Calu3 (cell line): ENCODE measurements at places on chromosomes 12 and 14. TPM values are rescaled to one million over a fixed set of nuclear protein-coding genes. Genes with fewer than 3 reads are reported as not detected.

Gene STON2
- 28.2 and 39.3 TPM in 2 replicates for total RNA-seq

Gene POTEM
- total RNA-seq, result not detected in 2 replicates

Gene IQSEC3
- total RNA-seq, result 0.42 TPM in 1 of 2 replicates, not detected in the other

Gene CCNK
- total RNA-seq, result 71.5 and 82.8 TPM in 2 replicates

Gene GPR68
- not detected in 2 replicates for total RNA-seq

Gene SERPINA12
- not detected in 2 replicates for total RNA-seq

Gene SERPINA5
- total RNA-seq, result 20.7 and 21.6 TPM in 2 replicates

Gene GARIN6
- not detected in 2 replicates for total RNA-seq

Gene CIROP
- total RNA-seq, result not detected in 2 replicates

Gene CD27
- not detected in 2 replicates for total RNA-seq

Gene GPR84
- total RNA-seq, result not detected in 2 replicates

Gene KRT73
- not detected in 2 replicates for total RNA-seq

Gene ALX1
- 2.5 and 2.9 TPM in 2 replicates for total RNA-seq

Gene KLHL33
- not detected in 2 replicates for total RNA-seq

DNA sequence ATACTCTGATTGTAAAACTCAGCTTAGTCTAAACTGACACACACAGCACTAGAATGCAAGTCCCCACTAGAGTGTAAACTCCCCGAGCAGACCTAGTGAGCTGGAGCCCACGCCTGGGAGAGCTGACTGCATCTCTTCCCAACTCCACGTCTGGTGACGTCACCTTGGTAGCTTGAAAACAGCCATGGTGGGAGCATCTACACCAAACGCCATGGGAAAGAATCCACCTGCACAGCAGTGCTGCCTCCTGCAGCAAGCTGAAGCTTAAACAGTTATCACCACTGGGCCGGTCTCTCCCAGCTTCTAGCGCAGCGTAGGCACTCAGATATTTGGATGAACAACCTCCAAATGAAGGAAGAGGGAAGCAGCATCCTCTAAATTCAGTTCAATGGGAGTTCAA, 4.3 kb upstream of the PAPLN start:
- no peak for DNase-seq

DNA sequence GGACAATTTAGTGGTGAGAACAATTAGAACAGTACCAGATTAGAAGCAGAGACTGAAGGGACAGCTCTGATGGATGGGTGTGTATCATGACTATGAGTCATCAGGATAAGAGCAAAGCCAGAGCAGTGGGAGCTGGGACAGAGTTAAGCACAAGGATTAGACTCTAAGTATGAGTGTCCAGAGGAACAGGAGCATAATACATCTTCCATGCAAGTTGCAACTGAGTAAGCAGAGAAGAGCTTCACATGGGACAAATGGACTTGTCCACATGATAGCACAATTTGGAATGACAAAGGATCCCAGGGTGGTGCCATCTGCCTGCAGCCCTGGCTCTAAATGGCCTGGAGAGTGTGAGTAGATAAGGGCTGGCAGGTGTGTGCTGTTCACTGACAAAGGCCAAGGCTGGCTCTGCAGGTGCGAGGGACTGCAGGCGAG, 226.4 kb upstream of the CAND1 start:
- peak; percentile 24 for DNase-seq

DNA sequence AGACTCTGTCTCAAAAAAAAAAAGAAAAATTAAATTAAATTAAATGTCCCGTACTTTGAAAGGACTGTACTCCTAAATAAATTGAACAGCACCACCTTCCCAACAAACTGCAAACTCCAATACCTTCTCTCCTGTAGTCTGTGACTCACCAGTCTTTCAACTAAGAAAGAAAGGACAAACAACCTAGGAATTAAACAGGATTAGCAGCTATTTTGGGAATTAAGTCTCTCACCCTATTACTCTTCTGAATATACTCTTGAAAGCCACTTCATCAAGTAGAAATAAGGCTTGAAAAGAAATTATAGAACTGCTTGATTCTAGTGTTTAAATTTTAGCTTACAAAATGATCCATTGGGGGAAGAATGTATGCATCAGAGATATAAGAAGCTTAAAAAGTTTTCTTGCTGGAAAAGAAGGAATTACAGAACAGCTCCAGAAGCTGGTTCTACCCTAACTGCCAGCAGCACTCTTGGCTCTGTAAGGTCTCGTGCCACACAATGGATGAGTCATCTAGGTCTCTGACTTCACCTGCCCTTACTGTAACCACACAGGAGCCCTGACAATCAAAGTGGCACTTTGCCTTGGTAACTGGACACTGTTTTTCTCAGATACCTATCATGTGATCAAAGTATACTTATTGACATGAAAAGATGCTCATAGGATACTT, 57.0 kb upstream of the CERS5 start:
- peak; percentile 62 for DNase-seq

DNA sequence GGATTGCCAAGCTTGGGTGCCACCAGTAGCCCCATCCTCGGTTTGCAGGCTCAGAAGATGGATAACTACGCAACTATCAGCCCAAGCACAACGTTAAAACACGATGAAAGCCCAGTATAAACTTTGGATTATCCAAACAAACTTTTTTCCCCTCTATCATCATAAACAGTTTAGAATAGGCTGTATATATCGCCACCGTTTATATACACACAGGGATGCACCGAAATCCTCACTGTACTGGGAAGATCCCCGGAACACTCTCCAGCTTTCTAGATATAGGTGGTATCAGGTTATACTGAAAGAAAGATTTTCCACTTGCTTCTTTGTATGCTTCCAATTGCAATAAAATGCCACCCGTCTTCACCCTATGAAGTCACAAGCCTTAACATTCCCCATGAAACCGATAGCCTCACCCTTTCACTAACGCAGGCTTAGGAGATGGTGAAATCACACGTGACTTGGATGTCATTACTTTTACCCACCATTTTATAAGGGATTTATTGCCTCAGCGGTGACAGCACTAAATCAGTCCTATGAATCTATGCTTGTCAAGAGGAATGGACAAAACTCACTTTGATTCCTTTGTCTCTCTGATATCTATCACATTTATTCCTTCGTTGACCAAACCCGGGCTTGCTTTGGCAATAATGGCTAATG, 207.6 kb upstream of the FOXN3 start:
- no peak for DNase-seq

- no peak for DNase-seq
Measured at GRCh38 chr14:22168092-22168955, 420.7 kb downstream of the DAD1 start.

- DNase-seq, result no peak
Measured at GRCh38 chr12:110754101-110754793, 11.6 kb upstream of the PPP1CC start.

GRCh38 chr14:94376976-94377865, 11.2 kb downstream of the SERPINA1 start:
- no peak for DNase-seq

GRCh38 chr12:113498490-113498889, 26.8 kb upstream of the LHX5 start:
- DNase-seq, result no peak

DNA sequence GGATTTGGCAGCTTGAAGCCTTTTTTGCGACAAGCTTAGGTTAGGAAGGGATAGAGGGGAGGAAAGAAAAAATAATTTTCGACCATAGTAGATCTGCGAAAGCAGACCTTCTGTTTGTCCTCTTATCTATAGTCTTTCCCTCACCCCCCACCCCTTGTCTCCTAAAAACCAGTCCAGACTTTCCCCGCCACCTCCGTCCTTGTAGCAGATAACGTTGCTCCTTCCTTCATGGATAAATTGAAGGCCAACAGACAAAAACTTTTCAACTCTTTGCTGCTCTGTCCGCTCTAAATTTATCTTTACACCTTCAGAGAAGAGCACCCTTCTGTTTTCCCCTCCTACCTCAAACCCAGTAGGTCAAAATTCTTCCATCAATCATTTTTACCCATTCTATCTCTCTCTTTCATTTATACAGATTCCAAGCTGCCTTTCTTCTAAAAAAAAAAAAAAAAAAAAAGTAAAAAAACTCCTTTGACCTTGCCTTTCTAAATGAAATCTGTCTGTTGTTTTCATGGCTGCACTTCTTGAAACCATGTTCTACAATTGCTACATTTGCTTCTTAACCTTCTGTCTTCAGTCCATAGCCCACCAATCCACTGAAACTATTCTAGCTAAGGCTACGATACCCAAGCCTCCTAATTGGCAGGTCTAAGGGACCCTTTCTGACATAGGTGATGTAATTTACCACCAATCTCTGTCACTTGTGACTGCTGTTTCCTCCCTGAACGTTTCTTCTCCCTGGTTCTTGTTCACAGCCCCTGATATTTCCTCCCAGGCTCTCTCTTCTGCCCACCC, 11.1 kb upstream of the NEMF start:
- DNase-seq, result no peak

GRCh38 chr12:66688846-66689439, 10.1 kb upstream of the GRIP1 start:
- DNase-seq, result peak; percentile 80

- no peak for DNase-seq
Measured at GRCh38 chr12:105922670-105923102, 216.1 kb downstream of the NUAK1 start.

DNA sequence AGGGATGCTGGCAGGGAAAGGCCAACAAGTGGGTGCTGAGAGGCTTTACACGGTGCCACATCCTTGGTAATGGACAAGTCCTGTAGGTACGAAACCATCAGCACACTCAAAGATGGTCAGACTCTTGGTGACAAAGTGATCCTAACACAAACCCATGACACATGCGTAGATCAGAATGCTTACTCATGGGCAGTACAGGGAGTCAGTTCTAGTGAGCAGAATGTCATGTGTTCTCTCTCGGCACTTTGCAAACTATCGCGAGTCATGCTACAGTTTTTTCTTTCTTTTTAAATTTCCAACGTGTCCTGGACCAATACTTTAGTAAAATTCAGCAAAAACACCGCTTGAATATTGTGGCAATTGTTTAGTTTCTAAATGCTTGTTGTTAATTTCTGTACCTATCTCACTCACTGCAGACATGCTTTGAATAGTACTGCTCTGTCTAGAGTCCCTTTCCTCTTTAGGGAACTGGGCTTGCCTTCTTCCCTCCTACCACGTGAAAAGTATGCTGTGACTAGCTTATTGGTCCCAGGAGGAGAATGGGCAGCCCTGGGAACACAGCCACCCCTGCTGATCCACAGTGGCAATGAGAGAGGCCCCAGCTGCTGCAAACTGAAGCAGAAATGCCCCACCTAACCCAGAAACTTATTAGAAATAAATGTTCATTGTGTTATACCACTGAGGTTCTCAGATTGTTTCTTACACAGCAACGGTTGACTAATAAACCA, 62.4 kb downstream of the UBR7 start:
- DNase-seq, result no peak

GRCh38 chr14:92121207-92121669, 268 bp downstream of the NDUFB1 start:
- DNase-seq, result no peak

GRCh38 chr14:36751920-36752319, 90.3 kb downstream of the PAX9 start:
- no peak for DNase-seq

DNA sequence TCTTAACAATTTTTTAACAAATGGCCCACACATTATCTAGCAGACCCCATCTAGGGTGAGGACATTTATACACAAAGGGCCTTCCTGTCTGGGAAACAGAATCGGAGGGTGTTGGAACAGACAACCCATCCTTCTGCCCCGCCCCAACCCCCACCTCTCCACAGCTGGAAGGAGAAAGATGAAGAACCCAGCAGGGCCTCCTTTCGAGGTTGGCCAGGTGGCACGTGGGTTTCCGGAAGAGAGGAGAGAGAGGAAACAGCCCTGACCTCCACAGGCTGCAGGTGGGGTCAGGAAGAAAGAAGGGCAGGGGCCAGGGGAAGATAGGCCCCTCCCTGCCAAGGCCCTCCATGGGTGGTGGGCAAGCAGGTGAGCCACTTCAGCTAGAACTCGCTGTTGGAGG, 57.2 kb downstream of the LRRC74A start:
- DNase-seq, result no peak

GRCh38 chr12:46382408-46382963, 9.9 kb upstream of the SLC38A2 start:
- no peak for DNase-seq

GRCh38 chr12:47021298-47021697, 58.1 kb upstream of the PCED1B start:
- DNase-seq, result peak; percentile 28

- no peak for DNase-seq
Measured at GRCh38 chr12:5623411-5623810, 191.5 kb downstream of the NTF3 start.

DNA sequence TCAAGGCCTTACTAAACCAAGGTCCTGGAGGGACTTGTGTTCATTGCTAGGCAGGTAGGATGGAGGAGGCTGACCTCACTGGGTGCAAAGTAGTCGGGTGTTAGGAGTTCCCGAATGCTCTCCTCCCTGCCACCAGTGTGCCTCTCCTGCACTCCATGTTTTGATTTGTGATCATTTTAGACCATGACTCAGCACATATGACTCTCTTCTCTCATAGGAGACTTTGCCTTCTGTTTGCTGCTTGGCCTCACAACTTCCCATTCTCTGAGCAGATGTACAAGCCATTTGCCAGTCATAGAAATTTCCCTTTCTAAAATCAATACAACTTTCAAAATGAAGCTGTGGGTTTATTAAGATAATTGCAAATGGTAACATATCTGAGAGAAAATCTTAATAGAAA, 46.6 kb upstream of the LRIG3 start:
- no peak for DNase-seq

DNA sequence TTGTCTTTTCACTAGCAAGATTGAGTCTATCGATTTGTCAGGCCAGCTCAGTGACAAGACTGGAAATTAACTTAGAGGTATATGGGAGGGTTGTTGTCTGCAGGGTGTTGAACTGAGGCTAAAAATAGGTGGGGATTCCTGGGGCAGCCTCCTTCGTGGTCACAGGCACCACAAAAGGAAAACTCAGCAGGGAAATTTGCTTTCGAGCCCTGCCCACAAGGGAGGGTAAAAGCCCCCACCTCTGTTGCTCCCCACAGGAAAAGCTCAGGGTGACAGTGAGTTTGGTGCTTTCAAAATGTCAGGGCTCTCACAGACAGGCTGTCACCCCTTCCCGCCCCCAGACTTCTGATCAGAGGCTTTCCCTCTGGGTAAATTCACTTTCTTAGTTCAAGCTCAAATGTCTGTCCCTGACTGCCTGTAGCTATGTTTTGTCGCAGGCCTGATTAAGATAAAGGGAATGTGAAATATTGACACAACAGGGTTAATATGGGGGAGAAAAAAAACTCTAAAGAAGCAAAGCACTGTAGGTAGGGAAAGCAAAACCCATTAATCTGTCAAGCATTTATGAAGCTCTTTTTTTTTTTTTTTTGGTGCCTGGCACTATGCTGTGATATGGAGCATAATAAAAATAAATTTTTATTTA, 11.7 kb upstream of the NFKBIA start:
- DNase-seq, result no peak

GRCh38 chr12:113846883-113847755, 119.0 kb downstream of the RBM19 start:
- no peak for DNase-seq

GRCh38 chr12:12195081-12195480, 71.8 kb downstream of the LRP6 start:
- no peak for DNase-seq
